ENCODE measurements at places on chromosomes 7 and 10.

GRCh38 chr10:71399946-71400345 is 3.2 kb downstream of the CDH23 start:
- ATAC-seq: no peak

DNA sequence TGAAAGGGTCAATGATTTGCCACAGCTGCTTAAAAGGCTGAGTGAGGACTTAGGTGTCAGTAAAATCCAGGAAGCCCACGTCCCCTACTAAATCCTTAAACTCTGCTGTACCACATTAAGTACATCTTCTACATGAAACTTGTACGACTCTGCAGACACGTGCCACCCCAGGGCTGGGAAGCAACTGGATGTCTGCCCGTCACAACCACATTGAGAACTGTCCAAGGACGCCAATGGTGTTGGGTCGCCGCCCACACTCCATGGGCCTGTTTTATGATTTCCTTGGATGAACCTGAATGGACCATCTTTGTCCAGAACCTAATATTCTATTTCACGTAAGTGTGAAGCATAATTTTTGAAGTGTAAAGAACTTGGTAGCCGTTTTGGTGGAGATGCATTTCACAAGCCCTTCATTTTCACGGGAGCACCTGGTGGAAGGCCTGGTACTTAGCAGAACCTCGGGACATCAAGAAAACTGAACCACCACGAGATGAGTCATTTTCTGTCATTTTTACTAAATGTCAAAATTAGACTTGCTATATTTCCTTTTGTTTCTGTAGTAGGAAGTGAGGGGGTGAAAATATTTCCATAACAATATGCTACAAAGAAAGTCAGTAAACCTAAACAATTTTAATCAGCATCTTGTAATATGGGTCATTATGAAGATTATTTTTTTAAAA is 134.9 kb downstream of the SFMBT2 start:
- no peak for ATAC-seq

- ATAC-seq: no peak
Observed at GRCh38 chr10:129945064-129945463, 19.0 kb downstream of the EBF3 start.

- no peak for ATAC-seq
Observed at GRCh38 chr7:144133307-144133706, 10.3 kb downstream of the OR2A14 start.

DNA sequence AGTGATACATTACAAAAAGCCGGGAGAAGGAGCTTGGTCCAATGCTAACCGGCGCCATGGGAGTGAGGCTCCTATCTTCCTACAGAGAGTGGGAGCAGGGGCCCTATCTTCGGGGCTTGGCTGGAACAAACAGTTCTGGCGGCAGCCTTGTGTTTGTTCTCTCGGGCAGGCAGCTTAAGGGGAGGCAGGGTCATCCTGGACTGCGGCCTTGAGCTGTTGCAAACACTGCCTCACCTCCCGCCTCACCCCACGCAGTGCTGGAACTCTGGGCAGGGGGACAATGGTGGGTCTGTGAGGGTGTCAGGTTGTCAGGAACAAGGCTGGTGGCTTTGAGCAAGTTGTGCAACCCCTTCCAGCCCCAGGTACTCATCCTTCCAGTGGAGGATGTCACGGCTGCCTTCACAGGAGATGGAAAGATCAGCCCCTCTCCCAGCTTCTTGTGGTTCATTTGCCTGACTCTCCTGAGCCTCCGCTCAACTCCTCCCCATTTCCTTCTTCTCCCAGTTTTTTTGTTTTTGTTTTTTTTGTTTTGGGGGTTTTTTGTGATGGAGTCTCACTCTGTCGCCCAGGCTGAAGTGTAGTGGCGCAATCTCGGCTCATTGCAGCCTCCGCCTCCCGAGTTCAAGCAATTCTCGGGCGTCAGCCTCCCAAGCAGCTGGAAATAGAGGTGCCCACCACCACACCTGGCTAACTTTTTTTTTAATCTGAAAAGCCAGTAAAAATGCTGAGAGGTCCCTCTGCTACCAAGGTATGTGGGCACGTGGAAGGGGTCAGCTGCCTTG is 57.4 kb downstream of the SPOCK2 start:
- no peak for ATAC-seq

DNA sequence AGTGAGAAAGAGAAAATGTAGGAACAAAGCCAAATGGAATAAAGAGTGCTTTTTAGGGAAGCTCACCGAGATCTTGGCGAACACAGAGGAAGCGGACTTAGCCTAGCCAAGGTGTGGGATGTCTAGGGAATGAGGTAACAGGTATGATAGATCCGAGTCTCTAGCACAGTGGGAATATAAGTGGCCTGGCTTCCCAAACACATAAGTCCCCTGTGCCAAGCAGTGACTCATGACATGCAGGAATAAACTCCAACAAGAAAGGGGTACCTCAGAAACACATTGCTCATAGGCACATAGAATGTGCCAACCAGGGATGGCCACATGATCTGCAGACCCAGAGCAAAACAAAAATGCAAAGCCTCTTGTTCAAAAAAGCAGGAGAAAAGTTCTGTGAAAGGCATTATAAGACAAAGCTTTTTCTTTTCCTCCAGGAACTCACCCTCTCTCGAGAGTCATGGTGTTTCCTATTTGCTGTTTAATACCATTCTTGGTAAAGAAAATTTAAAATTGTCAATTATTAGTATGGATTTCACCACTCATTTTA is 542.5 kb downstream of the GATA3 start:
- ATAC-seq: no peak

- peak; percentile 61 for ATAC-seq
Observed at GRCh38 chr7:92621561-92622023, 31.4 kb upstream of the FAM133B start.

DNA sequence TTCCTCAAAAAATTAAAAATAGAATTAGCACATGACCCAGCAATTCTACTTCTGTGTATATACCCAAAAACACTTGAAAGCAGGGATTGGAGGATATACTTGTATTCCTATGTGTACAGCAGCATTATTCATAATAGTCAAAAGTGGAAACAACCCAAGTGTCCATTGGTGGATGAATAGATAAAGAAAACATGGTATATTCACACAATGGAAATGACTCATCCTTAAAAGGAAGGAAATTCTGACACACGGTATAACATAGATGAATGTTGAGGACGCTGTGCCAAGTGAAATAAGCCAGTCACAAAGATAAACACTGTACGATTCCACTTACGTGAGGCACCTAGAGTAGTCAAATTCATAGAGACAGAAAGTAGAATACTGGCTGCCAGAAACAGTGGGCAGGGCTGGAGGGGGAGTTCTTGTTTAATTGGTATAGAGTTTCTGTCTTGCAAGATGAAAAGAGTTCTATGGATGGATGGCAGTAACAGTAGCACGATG is 26.6 kb upstream of the KAT6B start:
- ATAC-seq: peak; percentile 96

DNA sequence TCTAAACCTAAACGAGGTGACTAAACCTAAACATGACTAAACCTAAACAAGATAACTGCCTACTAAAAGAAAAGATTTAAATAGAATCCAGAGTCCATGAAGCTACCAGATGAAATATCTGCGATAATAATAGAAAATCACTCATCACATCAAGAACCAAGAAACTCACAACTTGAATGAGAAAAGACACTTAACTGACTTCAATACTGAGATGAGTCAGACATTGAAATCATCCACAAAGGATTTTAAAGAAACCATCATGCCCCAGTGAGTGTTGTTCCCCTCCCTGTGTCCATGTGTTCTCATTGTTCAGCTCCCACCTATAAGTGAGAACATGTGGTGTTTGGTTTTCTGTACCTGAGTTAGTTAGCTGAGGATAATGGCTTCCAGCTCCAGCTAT is 416.0 kb downstream of the CALN1 start:
- ATAC-seq: no peak

GRCh38 chr10:104291439-104291951 is 22.5 kb downstream of the GSTO2 start:
- peak; percentile 99 for ATAC-seq

DNA sequence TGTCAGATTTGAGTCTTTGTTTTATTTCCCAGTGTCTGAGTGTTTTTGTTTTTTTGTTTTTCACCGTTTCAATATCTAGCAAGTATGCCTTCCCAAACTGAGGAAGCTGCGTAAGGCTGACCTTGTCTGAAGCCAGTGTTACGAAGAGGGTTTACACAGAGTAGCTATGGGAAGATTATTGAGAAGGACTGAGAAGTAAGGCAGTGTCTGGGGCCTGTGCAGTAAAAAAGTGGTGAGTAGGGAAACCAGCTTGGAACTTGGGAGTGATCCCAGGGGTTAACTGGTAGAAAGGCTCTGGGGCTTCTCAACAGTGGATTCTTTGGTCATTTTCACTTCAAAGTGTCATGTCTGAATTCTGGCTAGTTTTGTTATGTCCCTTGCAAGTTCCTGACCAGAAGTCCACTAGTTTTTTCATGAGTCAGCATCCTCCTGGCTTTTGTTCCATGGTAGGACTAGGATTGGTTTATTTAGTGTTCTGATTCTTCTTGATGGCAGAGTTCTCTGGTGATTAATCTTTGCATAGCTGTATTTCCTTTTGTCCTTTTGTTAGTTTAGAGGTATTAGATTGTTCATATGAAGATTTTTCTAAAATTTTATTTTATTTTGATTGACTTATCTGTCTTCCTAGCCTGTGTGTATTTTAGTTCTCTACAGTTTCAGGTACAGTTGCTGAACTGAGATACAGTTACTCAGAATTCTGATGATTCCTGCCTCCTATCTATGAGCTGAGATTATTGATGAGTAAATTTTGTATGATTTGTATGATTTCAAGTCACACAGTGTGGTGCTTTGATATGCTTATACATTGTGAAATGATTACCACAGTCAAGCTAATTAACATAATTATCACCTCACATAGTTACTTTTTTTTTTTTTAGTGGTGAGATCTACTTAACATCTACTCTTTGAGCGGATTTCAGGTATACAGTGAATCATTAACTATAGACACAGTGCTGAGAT is 19.0 kb downstream of the GARS1 start:
- ATAC-seq: peak; percentile 62

GRCh38 chr7:27124096-27124901 is 6.3 kb downstream of the HOXA4 start:
- ATAC-seq: no peak

DNA sequence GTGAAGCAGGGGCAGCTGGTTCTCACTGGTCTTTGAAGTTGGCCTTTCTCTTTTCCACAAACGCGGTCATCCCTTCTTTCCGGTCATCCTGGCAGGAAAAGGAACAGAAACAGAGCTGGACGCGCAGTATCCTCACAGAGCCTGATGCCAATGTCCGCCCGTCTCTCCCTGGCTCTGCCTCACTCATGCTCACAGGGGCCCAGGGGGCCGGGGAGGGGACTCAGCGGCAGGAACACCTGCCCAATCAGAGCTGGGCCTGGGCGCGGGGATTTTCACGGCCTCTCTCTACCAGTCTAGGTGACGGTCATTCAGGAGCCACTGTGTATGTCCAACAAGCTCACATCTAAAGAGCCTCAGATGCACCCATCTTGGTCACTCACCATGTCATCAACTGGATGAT is 5.0 kb upstream of the FUOM start:
- no peak for ATAC-seq
